AG09309 (cell line): ENCODE measurements at places on chromosomes 5 and 9.

DNA sequence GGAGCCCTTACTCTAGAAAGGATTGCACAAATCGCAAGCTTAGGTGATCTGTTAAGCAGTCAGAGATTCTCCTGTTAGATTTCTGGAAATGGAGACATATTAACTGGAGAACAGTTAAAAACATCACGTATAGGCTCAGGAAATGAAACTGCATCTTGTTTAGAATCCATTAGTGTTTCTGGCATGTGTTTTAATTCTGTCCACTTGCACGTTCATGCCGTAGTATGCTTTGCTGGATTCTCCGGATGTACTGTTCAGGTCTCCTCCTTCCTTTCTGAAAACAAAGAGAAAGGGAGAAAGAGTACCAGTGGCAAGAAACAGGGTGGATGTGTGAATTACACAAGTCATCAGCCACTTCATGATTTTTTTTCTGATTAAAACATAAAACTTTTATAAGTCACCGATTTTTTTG is 2.5 kb upstream of the RGMB start:
- DNase-seq: no peak

DNA sequence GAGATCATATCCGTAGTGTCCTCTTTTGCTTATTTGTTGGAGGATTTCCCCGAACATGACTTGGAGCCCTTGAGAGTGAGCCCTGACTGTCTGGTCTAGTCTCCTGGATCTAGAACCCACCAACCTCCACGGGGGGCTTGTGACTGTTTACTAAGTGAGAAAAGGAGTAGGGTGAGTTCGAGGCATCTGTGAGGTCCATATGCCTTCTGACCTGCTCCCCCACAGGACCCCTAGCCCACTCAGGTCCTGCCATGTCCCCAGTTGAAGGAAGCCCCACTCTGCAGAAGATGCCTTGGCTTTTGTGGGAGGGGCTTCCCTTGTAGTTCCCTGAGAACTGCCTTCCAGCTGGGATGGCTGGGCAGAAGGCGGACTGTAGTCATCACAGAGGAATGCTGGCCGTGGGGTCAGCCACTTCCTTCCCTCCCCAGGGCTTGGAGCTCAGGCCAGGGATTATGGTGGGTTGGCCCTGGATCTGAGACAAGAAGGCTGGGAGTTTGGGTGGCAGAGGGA is 7.0 kb upstream of the IRF1 start:
- peak; percentile 76 for DNase-seq

DNA sequence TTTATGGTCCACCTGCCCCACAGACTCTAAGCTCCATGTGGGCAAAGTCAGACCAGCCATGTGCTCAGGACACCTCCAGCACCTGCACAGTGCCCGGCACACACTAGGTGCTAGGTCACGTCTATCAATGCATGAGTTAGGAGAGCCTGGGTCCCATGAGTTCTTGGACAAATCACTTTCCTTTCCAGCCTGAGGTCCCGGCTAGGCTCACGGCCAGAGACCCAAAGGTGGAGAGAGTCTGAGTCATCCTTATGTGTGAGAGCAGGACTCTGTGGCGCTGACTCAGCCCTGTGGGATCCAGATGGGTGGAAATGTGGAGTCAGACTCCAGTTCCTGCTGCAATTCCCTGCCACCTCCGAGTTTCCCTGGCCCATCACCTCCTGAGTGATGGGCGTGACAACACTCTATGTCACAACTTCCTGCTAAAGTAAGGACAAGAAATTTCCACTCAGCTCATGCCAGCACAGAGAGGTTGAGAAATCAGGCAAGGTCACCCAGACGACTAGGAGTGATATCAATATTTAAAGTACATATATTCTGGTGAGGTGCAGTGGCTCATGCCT is 2.5 kb upstream of the ST6GALNAC4 start:
- DNase-seq: peak; percentile 99

DNA sequence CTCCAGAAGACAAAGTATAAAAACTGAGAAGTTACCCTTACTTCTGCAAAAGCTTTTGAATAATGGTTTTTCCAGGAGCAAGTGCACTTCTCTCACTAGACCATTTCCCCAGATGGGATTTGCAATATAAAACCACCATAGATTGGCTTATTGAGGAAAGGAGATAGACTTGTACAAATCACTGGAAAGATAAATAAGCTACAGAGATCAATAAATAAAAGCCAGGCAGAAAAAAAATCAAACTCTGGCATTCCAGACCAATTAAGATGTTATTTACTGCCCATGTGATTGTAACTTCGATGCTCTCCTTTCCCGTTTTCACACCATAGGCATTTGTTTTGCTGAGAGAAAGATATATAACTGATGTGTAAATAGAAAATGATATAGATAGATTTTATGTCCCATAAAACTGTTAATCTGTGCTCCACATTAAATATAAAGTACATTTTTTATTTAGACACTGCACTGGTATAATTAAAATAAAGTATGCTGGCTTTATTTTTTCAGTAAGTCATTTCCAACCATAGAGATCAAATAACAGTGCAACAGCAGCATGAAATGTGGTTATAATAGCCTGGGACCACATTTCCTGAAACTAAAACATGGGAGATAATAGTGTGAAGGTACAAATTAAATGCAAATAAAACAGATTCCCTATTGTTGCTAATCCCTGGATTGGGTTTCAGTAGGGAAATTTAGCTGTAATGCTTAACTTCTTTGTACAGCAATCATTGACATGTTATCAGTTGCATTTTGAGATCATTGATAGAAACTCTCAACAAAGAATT is 177.7 kb downstream of the NR2F1-AS1 start:
- no peak for DNase-seq

GRCh38 chr5:122110987-122111386 is 18.4 kb upstream of the ZNF474 start:
- no peak for DNase-seq

DNA sequence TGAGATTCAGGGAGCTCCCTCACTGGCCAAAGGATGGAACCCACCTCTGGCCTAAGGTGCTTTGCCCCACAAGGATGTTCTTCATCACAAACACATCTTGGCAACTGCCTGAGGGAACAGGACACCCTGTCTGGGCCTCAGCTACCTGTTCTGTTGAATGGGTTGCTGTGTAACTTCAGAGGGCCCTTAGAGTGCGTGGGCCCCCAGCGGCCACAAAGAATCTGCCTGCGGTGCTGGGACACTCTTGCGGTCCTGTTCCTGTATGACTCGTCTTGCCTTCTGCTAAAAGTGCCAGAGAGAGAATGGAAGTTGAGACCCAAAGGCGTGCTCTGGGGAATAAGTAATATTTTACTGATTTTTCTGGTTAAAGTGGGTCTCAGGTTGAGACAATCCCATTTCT is 14.1 kb upstream of the RPL26L1 start:
- DNase-seq: no peak

GRCh38 chr9:137547687-137548543 is 2.3 kb downstream of the PNPLA7 start:
- DNase-seq: no peak
